Activated naive CD8-positive, alpha-beta T cell treated with anti-CD3 and anti-CD28 coated beads for 36 hours (primary cell): ENCODE measurements at places on chromosomes 1 and 21.

DNA sequence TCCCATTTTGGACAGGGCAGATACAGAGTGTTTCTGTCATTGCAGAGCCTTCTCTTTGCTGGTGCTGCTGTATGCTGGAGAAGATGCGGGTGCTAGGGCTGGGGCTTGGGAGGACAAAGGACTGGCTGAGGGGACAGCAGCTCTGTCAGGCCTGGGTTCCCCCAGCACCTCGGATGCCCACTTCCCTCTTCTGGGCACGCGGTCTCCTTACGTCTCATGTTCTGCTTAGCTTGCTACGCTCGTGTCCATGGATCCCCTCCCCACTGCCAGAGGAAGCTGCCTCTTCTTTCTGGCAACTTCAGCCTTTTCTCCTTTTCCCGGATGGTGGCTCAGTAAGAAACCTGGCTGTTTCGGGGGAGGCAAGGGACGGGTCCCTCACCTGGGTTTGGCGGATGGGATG lies 75.7 kb downstream of the ARHGEF10L start:
- DNase-seq = no peak

- DNase-seq = peak; percentile 57
Observed at GRCh38 chr1:22104865-22105437, 37.9 kb downstream of the WNT4 start.

DNA sequence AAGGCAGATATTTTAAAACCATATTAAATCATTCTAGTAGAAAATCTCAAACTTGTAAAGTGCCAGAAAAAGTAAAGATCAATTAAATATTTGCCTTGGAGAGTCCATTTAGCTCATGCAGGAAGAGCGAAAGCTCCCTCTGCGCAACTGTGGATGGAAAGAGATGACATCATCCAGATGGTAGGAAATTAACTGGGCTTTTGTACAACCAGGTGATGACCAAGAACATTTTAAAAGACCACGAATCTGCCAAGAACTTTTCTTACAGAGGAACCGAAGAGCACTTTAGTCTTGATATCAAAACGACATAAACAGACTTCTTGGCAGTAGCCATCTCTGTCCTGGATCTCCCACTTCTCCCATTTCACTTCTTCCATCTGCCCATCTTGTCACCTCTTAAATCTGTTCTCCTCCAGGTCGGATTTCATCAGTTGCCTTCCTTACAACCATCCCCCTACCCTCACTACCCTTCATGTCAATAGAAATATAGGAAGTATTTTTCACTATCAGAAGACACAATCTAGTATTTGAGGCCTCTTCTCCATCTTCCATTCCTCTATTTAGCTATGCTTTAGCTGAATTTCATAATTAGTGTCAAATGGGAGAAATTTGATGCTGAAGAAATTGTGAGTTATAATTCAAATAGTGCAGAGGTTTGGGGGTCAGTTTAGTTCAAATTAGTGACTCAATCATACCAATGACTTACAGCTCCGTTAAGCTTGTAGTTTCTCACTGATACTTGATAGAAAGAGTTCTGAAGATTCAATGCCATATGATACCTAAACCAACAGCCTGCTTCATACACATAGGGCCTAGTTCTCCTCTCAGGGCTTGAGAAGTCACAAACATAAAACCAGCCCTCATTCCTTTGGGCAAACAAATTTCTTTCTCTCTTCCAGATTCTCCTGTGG lies 22.0 kb upstream of the DNASE2B start:
- DNase-seq = no peak

GRCh38 chr21:26877018-26877417 lies 31.8 kb upstream of the ADAMTS1 start:
- DNase-seq = no peak

DNA sequence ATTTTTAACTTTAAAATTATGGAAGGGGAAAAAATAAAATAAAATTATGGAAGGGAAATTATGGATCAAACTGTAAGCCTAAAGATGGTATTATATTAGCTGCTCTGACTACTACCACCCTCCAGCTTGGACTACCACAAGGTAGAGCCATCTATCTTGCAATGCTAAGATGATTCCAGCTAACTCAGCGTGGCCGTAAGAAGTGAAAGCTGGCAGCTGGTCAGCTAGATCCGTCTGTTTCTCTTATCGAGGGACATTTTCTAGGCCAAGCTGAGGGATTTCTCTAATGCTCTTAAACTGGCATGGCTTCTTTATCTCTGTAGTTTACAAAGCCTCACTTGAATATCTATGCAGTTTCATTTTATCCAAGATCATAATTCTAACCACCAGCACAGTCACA lies 31.5 kb downstream of the LYST start:
- no peak for DNase-seq

GRCh38 chr1:167681451-167682098 lies 40.2 kb upstream of the MPZL1 start:
- no peak for DNase-seq

GRCh38 chr1:230345139-230345885 lies 80.8 kb downstream of the PGBD5 start:
- no peak for DNase-seq

DNA sequence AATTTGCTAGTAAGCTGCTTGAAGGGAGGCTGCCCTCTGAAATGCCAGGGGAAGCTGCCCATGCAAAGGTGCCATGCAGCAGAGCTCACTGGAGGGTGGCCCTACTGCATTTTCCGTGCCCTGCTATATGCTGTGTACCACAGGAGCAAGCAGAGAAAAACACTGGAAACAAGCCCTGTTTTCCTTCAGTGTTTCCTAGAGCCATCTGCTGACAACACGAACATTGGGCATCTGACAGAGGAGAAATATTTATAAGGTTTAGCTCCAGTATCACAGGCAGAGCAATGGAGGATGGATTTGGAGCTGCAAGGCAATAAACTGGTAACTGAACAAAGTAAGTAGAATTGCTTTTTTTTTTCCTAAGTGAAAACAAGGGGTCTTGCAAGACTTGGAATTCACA lies 198.4 kb downstream of the USP25 start:
- DNase-seq = no peak

- DNase-seq = no peak
Observed at GRCh38 chr1:11064942-11065341, 5.1 kb upstream of the SRM start.

DNA sequence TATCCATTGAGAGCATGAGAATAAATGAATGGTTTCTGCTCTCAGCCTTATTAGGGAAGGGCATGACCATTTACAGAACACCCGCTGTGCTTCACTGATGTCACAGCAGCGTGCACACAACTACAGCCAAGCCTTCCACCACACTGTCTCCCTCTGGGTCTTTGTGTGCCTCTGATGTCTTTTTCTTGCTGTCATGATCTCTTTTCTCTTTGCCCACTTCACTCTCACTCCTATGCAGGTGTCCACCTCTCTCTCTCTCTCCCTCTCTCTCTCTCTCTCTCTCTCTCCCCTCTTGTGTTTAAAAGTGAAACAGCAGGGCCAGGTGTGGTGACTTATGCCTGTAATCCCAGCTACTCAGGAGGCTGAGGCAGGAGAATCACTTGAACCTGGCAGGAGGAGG lies 232.5 kb upstream of the JUN start:
- no peak for DNase-seq

GRCh38 chr1:205470131-205470530 lies 14.3 kb upstream of the BLACAT1 start:
- DNase-seq = no peak

GRCh38 chr1:6004412-6005123 lies 12.3 kb upstream of the NPHP4 start:
- DNase-seq = no peak

- DNase-seq = no peak
Observed at GRCh38 chr1:2344121-2344681, 47.2 kb downstream of the MORN1 start.

- no peak for DNase-seq
Observed at GRCh38 chr1:84675106-84675505, 15.2 kb downstream of the SSX2IP start.

GRCh38 chr1:205547936-205548827 lies 43.7 kb downstream of the CDK18 start:
- no peak for DNase-seq

DNA sequence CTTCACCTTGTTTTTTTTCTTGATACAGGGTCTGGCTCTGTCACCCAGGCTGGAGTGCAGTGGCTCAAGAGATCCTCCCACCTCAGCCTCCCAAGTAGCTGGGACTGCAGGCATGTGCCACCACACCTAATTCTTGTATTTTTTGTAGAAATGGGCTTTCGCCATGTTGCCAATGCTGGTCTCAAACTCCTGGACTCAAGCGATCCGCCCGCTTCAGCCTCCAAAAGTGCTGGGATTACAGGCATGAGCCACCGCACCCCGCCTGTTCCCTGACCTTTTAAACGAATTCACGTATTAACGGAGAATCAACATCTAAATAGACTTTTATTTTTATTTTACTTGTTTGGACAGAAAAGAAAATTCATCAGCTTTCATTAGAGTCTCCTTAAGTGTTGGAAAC lies 104.8 kb downstream of the PGBD5 start:
- DNase-seq = no peak

GRCh38 chr1:197234581-197234980 lies 33.5 kb upstream of the CRB1 start:
- no peak for DNase-seq

DNA sequence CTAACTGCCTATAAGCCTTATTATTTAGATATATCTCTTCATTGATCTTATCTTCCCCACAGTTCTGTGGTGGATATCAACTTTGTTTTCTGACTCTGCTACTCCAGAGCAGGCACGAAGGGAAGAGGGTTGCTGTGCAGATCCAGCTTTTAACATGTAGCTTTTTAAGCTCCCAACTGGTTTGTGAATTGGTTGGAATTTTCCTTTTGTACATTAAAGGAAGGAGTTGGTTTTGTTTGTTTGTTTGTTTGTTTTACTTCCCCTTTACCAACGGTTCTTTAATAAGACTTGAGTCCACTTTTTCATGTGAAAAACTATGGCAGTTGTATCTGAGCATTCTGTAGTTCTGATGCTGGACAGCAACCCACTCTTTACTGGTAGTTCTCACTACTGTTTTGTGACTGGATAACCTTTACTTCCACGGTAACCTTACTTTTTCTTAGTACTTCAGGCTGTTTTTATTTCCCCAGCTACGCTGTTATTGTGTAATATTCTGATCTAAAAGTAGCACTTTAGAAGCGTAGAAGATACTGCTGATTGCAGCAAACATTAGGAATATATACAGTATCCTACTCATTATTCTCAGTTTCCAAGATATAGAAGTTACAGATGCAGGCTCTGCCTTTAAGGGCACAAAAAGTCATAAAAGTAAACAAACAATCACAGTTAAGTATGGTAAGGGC lies 1.6 kb downstream of the GNPAT start:
- no peak for DNase-seq

DNA sequence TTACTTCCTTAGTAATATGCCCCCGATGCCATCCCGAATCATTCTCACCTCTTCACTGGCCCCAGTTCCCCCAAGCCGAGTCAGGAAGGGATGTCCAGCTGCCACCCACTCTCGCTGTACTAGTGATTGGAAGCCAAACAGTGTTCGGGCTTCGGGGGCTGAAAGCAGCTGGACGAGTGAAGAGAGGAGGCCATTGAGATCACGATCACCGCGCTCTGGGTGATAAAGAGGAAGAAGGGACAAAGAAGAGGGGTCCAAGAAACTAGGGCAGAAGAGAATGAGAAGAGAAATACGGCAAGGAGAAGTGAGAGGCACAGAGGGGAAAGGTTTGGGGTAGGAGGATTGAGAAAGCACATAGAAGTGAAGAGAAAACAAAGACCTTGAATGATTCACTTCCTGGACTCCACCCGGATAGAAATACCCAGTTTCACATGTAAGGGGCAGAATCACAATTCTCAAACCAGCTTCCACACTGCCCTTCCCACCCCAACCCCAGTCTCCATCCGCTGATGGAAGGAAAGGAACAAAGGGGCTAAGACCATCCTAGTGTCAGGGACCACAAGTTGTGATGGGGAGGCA lies 3.7 kb upstream of the SF3B4 start:
- DNase-seq = no peak

DNA sequence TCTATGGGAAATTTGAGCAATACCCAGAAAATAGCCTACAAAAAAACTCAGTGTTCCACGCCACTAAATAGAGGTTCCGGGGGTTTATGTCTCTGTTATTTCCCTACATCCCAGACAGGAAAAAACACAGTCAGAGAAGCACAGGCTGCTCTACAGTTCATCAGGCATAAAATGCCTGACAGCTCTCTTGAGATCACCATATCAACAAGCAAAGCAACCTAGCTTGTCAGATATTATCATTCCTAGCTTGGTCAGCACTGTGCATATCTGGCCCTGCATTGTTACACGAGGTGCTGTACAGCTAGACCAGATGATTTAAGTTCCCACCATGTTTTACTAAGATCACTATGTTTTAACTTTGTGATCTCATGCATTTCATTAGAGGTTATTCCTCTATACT lies 172.6 kb downstream of the PTPRC start:
- no peak for DNase-seq

DNA sequence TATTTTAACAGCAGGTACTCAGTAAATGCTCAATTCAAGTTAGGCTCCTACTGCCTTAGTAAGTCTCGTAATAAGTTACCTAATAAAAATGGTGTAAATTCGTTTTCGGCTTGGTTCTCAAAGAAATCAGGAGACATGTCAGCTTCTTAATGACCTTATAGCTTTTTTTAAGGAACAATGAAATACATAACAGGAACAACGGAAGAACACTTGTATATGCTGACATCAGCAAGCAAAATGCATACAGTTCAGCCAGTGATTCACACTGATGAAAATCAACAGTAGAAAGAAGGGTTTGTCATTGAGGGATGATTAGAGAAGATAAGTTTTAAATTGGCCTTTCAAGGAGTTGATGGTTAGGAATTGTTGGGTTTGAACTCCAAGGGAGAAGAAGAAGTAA lies 13.3 kb downstream of the RPTN start:
- DNase-seq = no peak

- no peak for DNase-seq
Observed at GRCh38 chr1:33094971-33095604, 14.1 kb downstream of the AZIN2 start.

DNA sequence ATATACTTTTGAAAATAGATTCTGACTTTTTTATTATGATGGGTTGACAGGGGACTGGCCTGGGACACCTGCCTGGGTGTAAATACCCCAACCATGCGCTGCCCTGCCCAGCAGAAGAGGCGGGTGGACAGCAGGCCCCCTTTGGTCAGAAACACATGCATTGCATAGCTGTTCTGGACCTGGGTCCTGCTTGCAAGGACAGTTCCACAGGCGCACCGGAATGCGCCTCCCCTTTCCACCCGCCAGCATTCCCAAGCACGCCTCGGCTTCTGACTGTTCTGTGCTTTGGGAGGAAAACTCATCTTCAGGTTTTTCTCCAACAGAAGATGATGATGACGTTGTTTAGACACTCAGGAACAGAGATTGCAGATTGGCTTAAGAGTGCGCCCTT lies 428 bp upstream of the ZNF678 start:
- DNase-seq = no peak

DNA sequence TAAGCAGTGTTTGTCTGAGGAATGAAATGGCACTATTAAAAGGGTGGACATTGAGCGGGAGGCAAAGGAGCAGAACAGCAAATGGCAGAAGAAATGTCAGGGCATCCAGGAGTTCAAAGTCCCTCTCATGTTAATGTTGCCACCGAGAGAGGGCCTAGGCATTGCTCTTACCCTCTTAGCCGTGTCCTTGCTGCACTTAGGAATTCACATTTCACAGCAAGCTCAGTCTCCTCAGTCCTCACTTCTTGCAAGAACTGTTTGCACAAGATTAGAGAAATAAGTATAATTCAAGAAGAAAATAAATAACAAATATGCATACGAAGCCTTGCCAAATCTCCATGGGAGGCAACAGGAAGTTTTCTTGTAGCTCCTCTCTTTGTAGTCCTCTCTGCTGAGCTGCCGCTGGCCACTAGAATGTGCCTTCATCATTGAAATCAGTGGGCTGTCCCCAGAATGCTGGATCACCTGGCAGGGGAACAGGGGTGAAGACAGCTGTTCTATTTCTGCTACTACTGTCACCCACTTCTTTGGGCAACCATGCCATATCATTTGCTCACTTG lies 205.8 kb downstream of the ZNF326 start:
- no peak for DNase-seq
